Left lobe of liver (tissue), 2 donors: ENCODE measurements at places on chromosomes 12 and 14. TPM values are rescaled to one million over a fixed set of nuclear protein-coding genes. Genes with fewer than 3 reads are reported as not detected.

DNA sequence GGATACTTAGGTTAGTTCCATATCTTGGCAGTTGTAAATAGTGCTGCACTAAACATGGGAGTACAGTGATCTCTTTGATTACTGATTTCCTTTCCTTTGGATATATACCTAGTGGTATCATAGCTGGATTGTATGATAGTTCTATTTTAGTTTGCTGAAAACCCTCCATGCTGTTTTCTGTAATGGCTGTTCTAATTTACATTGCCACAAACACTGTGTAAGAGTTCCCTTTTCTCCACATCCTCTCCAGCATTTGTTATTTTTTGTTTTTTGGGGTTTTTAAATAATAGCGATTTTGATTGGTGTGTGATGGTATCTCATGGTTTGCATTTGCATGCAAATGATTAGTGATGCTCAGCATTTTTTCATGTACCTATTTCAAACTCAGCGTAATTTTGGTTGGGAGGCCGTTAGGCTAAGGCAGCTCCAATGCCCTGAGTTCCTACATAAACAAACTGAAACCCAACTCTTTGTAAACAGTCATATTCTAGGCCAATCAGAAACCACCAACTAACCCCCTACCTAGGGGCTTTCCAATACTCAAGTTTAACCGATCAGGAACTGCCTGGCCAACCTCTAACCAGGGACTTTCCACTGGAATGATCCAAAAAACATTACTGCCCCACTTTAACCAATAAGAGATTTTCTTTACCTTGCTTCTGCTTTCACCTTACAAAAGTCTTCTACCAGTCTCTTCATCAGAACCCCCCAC is 171.6 kb downstream of the FBXL14 start:
- no peak for DNase-seq

- peak; percentile 22 for DNase-seq
These were observed 50.7 kb downstream of the JAG2 start for GRCh38 chr14:105117710-105118385.

DNA sequence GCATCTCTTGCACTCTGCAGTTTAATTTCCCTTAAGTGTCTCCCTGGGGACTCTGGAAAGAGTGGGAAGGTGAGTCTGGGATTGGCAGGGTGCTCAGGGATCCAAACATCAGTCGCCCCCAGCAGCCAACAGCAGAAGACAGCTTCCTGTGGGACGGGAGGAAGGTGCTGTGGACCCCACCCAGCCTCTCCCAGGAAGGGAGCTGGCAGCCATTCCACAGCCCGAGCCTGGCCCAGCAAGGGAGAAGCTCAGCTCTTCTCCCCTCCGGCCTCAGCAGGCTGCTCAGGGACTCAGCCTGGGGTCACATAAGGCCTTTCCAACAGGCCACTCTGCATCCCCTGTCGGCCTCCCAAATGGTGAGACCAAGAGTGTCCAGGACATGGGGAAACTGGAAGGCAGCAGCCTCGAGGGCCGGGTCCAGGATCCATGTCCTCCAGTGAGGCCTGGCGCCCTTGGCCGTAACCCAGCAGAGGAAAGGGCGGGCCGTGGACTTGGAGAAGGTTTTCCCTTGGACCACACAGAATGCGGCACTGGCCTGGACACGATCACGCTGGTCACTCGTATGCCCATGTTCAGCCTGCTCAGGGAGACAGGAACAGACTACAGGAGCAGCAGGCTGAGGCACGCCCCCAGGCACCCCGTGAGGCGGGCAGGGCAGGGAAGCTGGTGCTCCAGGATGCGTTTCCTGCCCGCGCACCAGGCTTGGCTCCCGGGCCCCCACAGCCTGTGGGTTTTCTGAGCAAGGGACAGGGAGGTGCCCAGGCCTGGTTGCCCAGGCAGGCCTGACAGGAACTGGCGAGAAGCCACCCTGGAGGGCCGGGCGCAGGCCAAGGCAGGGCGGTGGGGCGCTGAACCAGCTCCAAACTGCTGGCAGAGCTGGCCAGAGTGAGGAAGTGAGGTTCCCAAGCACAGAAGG is 3.5 kb downstream of the XRCC3 start:
- DNase-seq, result no peak

GRCh38 chr14:60085693-60086092 is 6.0 kb upstream of the PCNX4 start:
- no peak for DNase-seq

- DNase-seq, result no peak
These were observed 143.7 kb upstream of the DCN start for GRCh38 chr12:91326058-91327027.

GRCh38 chr14:61360796-61361525 is 39.6 kb downstream of the PRKCH start:
- DNase-seq, result no peak

DNA sequence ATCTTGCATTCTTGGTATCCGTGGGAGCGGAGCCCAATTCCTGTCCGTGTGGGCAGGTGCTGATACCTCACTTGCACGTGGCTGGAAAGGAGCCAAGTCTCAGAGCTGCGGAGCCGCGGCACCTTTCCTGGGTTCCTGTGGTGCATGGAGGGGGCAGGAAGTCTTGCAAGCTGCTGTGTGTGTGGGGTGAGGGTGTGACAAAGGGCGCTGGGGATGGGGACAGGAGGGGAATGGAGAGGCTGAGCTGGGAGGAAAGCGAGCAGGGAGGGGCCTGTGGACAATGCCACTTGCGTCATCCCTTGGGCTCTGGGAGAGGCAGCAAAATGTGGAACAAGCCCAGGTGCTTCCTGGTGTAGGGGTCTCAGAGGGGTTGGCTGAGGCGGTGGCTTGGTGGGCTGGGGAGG is 86.7 kb downstream of the CALM1 start:
- DNase-seq, result no peak

GRCh38 chr12:124921200-124922031 is 7.0 kb upstream of the UBC start:
- DNase-seq, result no peak

- no peak for DNase-seq
These were observed 80.6 kb upstream of the HIF1A start for GRCh38 chr14:61614693-61615092.

DNA sequence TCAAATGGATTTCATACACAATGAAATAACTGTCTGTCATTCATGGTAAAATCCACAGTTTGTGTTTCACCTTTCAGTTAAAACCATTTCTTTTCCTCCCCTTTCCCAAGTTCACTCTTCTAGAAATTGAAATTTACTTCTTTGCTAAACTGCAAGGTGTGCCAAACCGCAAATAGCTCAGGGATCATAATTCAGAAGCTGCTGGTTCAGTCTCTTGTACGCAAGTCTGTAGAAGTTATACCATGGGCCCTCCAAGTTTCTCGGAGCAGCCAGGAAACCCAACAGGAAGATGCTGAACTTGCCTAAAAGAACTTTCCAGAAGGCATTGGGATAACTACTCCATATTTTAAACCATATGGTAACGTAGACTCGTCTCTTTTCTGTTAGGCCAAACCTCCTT is 268.9 kb downstream of the FLRT2 start:
- no peak for DNase-seq

DNA sequence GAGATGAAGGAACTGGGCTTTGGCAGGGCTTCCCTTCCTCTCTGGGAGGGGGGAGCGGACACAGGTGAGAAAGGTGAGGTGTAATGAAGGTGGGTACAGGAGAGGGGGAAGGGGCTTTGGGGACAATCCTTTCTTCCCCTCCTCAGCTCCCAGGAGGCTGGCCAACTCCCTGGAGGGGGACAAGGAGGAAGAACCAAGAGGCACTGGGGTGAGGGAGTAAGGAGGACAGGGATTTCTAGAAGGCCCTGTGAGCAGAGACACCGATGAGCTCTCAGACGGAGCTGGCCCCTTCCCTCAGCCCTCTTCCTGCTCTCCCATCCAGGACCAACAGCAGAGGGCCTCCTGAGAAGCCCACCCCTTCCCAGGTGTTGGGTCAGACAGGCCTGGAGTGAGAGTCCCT is 53.4 kb downstream of the PLEKHG3 start:
- DNase-seq, result no peak

GRCh38 chr14:75232597-75232996 is 46.0 kb upstream of the FOS start:
- DNase-seq, result no peak

DNA sequence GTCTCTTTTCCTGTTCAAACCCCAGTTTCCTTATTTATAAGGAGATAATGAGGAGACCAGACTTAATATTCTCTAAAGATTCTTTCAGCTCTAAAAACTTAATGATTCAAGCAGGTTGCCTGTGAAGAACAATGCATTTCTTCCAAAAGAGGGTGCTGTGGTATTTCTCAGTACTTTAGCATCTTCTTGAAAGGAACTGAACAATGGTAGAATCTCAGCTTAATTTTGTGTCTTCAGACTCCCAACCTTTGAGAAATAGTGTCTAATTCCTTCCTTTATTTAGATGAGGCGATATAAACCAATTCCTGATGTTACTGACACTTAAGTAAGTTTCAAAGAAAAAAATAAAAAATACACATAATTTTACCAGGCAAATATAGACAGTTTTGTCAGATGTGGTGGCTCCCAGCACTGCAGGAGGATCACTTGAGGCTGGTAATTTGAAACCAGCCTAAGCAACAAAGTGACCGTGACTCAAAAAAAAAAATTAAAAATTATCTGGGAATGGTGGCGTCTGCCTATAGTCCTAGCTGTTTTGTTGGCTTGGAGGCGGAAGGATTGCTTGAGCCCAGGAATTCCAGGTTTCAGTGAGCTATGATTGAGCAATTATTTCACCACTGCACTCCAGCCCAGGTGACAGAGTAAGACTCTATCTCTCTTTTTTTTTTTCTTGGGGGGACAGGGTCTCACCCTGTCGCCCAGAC is 76.9 kb upstream of the PSMA6 start:
- DNase-seq, result no peak

GRCh38 chr12:94754653-94755052 is 104.3 kb upstream of the TMCC3 start:
- no peak for DNase-seq

DNA sequence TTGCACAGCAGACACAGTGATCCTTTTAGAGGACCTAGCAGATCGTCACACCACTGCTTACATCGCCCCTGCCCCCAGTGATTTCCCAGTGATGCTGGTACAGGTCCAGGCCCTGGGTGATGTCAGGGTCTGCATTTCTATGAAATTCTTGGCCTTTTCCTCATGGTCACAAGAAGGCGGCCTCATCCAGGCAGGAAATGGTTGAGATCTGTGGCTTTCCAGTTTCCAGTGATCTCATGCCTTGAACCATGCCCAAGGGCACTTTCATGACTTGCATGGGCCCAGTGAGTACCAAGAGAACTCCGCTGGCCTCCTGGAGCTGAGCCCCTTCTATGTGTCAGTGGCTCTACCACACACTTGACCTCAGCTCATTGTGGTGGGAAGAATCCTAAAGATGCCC is 41.9 kb upstream of the BDKRB2 start:
- DNase-seq, result peak; percentile 33

- no peak for DNase-seq
These were observed 7.0 kb upstream of the INSM2 start for GRCh38 chr14:35526962-35527361.

DNA sequence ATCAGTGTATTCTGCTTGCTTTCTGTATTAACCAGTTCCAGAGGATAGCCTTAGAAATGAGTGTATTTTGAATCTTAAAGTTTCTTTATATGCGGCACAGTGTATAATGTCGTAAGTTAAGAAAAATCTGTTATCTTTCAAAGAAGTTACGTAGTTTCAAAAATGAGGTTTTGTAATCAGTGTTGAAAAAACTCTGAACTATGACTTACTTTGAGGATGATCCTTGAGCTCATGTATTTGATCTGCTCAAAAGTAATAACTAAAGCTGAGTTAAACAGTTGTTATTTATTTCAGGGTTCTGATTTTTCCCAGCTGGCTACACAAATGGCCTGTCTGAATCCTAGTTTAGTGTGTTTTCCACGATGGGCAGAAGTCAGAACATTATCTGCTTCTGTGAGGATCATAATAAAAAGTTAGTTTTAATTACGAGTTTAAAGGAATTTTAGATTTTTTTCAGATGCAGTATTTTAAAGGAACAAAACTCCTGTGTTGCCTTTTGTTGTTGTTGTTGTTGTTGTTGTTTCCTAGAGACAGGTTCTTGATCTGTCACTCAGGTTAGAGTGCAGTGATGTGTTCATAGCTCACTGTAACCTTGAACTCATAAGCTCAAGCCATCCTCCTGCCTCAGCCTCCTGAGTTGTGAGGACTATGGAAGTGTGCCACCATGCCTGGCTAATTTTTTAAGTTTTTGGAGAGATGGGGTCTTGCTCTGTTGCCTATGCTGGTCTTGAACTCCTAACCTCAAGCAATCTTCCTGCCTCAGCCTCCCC is 52.9 kb downstream of the GPATCH2L start:
- DNase-seq, result no peak

DNA sequence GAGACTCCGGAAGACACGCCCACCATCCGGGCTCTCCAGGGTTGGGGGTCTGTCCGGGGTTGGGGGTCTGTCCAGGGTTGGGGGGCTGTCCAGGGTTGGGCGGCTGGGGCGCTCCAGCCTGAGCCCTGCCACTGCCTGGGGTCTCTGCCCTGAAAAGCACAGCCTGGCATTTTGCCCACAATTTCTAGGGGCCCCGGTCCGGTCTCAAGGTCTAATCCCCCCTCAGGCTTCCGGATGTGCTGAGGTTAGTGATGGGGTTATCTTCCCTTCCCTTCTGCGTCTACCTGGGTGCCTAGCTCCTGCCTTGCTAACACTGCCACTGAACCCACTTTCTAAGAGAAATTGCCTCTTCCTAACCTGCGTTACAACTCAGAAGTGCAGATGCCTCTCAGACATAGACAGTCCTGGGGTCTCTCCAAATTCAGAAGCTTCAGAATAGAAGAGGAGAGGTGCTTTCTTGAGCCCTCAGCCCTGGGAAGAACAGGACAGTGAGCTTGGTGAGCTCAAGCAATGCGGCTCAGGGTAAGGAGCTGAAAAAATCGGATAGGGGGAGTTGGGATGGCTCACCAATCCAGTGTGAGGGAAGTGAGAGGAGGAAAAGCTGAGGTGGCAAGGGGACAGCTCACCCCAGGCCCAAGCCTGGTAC is 5.7 kb downstream of the LHX5 start:
- no peak for DNase-seq

- DNase-seq, result no peak
These were observed 5.6 kb upstream of the MYL6B start for GRCh38 chr12:56146492-56147460.

DNA sequence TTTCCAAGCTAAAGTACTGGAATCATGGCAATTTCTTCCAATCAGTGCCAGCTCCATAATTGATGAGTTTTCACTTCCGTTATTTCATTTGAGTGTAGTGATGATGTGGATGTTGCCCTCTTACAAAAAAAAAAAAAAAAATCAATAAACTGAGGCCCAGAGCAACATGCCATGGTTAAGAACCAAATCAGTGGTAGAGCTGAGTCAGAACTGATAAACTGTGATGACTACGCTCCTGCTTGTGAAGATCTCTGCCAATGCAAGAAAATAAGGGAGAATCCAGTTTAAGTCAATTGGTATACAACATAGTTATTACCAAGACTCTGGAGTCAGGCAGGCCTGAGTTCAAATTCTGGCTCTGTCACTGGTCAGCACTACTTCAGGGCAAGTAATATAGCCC is 102.7 kb downstream of the GPR135 start:
- no peak for DNase-seq

The EPYC gene
- not detected for total RNA-seq

The PAX9 gene
- total RNA-seq, result not detected

The CNTN1 gene
- 0.60 TPM for total RNA-seq

The UBR7 gene
- 8.8 TPM for total RNA-seq

The CCDC38 gene
- 0.93 TPM for total RNA-seq

The SSPN gene
- total RNA-seq, result 0.58 TPM

The KDM5A gene
- 25.6 TPM for total RNA-seq

The CLIP1 gene
- total RNA-seq, result 38.9 TPM
